T-helper 9 cell (primary cell): ENCODE measurements at places on chromosomes 6 and 20.

DNA sequence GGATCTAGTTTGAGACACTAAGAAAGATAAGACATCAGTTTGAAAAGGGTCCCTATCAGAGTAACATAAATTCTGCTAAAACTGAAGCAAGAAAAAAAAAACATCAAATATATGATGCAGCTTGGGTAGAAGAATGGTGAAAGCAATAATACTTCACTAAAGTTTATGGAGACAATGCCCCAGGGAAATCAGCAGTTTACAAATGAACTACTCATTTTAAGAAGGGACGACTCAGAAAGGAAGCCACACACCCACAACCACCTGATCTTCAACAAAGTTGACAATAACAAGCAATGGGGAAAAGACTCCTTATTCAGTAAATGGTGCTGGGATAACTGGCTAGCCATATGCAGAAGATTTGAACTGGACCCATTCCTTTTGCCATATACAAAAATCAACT is 143.5 kb downstream of the TPBG start:
- DNase-seq, result no peak

DNA sequence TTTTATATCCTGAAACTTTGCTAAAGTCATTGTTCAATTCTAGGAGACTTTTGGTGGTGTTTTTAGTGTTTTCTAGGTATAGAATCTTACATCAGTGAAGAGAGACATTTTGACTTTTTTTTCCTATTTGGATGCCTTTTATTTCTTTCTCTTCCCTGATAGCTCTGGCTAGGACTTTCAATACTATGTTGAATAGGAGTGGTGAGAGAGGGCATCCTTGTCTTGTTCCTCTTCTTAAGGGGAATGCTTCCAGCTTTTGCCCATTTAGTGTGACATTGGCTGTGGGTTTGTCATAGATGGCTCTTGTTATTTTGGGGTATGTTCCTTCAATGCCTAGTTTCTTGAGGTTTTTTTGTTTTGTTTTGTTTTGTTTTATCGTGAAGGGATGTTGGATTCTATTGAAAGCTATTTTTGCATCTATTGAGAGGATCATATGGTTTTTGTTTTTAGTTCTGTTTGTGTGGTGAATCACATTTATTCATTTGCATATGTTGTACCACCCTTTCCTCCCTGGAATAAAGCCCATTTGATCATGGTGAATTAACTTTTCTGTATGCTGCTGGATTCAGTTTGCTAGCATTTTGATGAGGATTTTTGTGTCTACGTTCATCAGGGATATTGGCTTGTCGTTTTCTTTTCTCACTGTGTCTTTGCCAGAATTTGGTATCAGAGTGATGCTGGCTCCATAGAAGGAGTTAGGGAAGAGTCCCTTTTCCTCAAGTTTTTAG is 540.1 kb upstream of the FLRT3 start:
- DNase-seq, result no peak

DNA sequence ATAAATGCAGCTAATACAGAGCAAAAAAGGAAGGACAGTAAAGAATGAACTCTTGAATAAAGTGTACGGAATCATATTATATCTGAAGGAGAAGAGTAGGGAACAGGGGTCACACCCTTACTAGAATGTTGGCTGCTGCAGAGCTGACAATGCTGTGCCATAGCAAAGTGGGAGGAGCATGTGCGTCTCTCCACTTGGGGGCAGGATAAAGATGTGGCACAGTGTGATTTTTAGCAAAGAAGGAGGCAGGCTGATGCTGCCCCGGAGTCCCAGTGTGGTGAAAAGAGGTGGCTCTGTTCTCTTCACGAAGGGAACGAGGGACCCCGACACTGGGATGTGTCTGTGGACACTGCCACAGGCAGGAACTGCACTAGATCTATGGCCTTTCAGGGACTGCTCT is 67.5 kb downstream of the INSM1 start:
- DNase-seq, result no peak

GRCh38 chr20:34941226-34941625 is 14.4 kb downstream of the GSS start:
- no peak for DNase-seq

DNA sequence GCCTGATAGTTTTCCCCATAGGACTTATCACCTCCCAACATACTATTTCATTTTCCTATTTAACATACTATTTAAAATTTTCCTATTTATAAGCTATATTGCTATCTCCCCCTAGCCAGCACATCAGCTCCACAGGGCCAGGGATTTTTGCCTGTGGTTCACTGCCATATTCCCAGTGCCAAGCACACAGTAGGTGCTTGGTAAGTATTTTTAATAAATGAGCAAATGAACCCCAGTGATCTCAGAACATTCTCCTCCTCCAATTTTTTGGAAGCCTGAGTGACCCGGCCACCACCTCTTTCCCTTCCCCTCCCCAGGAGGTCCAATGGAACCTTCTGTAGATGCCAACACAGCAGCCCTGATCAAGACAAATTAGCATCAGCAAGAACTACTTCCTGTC is 33.3 kb downstream of the NFATC2 start:
- no peak for DNase-seq

DNA sequence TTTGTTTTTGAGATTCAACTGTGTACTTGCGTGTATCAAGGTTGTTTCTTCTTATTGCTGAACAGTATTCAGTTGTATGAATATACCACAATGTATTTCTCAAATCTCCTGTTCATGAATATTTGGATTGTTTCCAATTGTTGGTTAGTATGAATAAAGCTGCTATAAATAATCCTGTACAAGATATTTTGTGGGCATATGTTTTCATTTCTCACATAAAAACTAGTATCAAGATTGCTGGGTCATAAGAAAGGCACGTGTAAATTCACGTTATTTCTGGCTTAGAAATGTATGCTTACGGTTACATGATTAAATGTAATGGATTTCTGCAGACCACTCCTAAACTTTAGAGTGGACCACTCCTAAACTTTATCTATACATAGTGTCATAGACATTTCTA is 96.6 kb downstream of the BTBD3 start:
- DNase-seq, result no peak

DNA sequence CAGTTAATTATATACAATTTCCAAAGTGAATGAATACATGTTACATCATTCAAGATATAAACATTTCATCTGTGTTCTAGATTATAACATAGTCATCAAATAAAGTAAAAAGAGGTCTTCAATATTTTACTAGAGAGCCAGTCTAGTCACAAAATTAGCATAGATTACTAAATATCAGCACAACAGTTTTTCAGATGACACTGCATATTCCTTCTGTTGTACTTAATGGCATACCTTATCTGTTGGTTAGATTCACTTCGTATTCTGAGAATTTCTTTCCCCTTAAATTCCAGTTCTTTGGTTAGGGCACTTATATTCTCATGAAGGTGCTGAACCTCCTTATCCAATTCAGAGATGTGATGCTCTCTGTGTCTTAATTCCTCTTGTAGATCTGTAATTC is 39.8 kb upstream of the MCM9 start:
- no peak for DNase-seq

DNA sequence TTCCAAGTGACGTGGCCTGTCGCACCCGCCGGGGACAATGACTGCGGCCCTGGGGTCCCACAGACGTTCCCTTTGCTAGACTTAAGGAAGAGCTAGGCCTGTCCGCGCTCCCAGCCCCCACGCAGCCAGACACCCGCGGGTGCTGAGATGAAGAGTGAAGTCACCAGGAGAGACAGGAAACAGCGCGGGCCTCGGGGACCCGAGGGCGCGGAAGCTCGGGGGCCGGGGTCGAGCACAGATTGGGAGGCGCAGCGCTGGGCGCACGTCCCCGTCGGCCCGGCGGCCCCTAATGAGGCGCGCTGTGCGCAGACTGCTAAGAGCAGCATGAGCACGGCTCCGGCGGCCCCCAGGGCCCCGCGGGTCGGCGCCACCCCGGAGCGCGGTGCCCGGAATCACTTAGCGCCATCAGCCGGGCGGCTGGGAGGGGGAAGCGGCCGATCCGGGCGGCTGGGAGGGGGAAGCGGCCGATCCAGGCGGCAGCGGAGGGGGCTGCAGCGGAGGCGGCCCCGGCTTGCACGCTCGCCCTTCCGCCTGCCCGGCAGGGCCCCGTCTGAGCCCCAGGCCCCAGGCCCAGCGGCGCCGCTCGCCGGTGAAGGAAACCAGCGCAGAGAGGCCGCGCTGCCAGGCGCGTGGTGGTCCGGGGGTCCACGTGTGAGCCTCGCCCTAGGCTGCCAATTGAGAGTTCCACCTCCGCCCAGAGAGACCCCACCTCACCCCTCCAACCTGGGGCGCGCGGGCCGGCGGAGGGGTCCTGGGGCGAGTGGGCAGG is 8.3 kb upstream of the AVP start:
- DNase-seq, result peak; percentile 22

GRCh38 chr6:26249707-26249956 is 115.4 kb upstream of the BTN3A2 start:
- no peak for DNase-seq

- DNase-seq, result no peak
These were observed 5.1 kb downstream of the RRBP1 start for GRCh38 chr20:17676942-17677341.

DNA sequence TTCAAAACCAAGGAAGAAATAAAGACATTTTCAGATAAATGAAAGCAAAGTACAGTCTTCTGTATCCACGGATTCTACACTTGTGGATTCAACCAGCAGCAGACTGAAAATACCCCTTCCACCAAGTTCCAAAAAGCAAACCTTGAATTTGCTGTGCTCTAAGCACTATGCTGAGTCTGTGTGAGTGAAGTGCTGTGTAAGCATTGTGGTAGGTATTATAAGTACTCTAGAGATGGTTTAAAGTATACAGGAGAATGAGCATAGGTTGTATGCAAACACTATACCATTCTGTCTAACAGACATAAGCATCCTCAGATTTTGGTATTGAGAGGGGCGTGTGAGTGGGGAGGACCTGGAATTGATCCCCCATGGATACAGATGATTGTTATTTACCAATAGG is 9.6 kb downstream of the OSER1 start:
- no peak for DNase-seq

GRCh38 chr6:92150553-92150952 is 1268.8 kb downstream of the EPHA7 start:
- no peak for DNase-seq

DNA sequence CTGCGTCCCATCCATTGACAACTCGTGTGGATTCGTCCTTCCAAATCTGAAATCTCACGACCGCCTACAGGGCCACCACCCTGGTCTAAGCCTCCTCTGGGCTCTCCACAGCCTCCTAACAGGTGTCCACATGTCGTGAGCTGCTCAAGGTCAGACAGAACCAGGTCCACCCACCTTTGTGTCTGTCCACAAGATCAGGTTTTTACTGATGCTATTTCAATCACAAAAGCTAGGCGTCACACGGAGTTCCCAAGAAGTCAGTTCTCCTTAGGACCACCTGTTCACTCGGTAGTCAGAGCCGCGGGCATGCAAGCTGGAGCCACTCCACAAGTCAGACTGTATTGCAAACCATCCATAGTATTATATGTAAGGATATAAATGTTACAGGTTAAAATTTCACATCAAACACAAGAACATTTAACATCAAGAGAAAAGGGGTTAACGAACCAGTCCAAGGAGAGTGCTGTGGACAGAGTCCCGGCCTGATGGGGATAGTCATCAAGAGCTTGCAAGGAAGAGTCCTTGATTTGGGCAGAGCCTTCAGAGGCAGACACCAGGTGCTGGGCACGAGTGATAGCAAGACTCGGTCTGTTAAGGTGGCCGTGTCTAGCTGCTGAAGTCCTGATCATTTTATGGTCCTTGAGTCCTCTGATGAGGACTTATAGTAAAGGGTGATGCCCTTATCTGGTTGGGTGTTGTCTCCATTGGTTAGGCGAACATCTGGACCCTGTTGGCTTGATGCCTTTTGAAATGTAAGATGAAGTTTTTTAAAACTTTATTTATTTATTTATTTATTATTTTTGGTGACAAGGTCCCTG is 731 bp upstream of the DNPH1 start:
- DNase-seq, result no peak

DNA sequence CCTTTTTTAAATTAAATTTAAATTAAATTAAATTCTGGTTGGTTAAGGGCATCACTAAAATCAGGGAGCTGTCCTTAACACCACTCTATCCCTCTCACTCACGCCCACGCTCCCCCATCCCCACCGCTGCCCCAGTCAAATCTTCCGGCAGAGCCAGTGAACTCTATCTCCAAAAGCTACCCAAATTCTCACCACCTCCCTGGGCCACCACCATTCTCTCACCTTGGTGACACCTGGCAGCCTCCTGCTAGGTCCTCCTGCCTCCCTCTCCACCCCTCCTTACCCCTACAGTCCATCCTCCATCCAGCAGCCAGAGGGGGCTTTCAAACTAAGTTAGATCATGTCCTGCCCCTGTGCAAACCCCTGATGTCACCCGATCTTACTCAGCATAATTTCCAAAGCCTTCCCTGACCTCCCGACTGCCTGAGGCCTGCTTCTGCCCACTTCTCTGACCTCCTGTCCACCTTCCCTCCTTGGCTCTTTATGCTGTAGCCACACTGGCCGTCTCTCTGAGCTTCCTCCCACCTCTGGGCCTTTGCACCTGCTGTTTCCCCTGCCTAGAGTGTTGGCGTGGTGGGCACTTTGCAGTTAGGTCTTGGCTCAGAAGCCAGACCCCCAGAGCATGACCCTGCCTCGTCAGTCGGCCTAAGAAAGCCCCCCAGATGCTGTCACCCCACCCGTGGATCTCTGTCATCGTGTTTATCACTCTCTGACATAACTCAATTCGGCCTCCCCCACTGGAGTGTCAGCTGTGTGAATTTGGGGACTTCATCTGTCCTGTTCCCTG is 24.7 kb downstream of the PTGIS start:
- no peak for DNase-seq

DNA sequence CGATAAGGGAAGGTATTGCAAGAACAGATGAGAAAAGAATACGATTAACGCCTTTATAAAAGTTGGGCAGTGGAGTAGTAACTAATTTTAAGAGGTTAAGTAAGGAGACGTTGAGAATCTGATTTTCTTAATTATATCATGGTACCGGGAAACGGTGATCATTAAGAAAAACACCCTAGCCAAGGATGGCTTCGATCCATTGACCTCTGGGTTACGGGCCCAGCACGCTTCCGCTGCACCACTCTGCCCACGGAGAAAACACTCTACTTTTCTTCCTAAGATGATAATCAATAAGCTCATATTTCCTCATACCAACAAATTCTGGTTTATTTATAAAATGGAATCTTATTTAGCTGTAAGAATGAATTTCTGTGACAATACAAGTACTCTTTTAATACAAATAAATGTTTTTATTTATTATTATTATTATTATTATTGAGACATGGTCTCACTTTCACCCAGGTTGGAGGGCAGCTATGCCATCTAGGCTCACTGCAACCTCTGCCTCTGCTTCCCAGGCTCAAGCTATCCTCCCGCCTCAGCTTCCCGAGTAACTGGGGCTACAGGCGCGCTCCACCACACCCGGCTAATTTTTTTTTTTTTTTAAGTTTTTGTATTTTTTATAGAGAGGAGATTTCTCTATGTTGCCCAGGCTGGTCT is 8.3 kb downstream of the POM121L2 start:
- DNase-seq, result no peak
